ENCODE measurements at places on chromosomes 6 and 20. TPM values are rescaled to one million over a fixed set of nuclear protein-coding genes. Genes with fewer than 3 reads are reported as not detected.

Gene EMILIN3
- not detected for total RNA-seq

Gene CST11
- total RNA-seq, result not detected

Gene TNNC2
- 0.26 TPM for total RNA-seq

Gene NR2E1
- total RNA-seq, result not detected

Gene CLPSL2
- not detected for total RNA-seq

Gene FOXP4
- 20.4 TPM for total RNA-seq

Gene ZC3H12D
- 0.03 TPM for total RNA-seq

Gene GABRR1
- total RNA-seq, result not detected

Gene SIM1
- 20.6 TPM for total RNA-seq

Gene CYP39A1
- not detected for total RNA-seq

Gene MLIP
- not detected for total RNA-seq

Gene CCN2
- 537 TPM for total RNA-seq

DNA sequence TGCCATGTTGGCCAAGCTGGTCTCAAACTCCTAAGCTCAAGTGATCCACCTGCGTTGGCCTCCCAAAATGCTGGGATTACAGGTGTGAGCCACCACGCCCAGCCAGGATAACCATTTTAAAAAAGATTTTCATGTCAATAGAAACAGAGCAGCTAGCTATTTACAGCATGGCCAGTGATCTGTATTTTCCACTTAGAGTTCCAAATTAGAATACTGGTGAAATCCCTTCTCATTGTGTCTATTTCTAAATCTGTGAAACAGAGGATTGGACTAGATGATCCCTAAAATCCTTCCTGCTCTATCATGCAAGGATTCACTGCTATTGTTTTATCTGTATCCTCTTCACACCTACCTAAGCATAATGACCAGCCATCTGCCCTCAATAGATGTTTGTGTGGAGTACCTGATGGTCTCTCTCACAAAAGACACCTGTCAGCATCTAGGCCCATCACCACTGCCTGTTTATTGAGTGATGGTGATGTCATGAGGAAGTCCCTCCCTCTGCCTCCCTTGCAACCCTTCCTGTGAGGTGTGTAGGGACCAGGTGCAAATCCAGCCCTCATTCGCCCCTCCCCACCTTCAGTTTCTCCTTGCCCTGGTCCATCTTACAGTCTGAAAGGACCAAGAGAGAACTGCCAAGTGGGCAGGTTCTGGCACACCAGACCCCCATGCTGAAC lies 26.5 kb upstream of the SMIM29 start:
- no peak for DNase-seq

DNA sequence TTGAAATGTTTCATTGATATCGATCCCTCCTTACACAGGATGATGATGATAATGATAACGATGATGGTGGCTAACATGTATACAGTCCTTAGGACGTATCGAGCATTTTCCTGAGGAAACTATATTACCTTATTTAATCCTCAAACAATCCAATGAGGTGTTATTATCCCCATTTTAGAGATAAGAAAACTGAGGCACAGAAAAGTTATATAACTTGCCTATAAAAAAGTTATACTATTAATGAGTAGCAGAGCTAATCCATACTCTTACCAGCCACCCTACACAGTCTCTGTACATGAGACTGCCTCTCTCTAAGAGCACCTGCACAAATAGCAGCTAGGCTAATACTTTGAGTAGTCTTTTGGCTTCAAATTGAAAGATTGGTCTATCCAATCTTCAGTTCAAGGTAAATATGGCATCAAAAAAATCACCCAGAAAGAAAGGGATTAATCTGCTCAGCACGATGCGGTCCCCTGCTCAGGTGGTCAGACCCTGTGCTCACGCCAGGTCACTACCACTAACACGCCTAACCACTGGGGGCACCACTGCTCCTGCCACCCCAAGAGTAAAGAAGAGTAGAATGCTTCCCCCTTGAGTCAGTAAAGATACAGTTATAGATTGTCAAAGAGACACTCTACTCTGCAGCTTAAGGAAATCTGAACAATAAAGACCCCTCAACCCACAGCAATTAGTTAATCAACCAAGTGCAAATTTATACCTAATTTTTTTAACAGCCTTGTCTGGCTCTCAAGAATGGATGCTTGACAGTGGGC lies 15.0 kb downstream of the GABBR1 start:
- DNase-seq, result no peak

DNA sequence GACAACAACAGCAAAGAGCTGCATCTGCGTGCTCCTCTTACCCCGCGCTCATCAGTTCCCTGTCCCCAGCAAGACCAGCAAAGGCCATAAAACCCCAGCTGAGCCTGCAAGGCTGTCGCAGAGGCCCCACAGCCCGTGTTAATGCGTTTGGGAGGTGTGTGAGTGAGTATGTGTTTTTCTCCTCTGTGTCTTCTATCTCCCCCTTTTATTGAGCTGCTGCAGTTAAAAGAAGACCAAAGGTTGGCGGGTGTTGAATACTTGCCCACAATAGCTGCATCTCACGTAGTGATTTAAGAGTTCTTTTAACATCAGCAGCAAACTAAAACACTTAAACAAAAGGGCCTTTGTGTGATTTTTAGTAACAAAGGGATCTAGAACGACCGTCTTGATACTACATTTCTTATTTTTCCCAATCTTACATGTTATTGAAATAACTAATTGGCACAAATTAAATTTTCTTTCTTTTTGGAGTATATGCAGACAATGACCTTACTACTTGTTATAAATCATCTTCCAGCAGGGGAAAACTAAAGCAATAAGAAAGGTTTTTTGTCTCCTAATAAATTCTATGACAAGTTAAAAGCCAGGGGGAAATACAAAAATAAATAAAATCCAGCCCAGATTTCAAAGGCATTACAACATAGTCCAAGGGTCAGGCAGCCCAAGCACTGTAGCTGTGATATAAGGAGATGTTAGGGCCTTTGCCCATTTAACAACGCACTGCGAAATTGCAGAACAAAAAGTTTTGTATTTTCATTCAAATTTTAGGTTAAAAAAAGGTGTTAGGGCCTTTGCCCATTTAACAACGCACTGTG lies 27.2 kb upstream of the CNKSR3 start:
- no peak for DNase-seq

DNA sequence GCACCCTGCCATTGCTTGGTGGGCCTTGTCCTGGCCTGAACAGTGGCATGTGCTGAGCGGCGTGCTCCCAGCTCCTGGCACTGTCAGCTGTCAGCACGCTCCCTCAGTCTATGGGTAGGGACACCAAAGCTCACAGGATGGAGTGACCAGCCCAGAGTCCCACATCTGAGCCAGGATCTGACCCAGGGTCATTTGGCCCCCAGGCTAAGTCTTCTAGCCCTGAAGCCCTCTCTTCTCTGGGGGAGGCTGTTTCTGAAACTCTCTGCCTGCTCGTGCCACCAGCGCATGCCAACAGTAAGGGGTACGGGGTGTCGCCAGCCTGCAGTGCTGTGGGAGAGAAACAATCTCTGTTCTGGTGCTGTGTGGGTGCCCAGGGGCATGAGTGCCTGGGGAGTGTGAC lies 37.1 kb downstream of the CDH4 start:
- DNase-seq, result no peak

GRCh38 chr6:146410851-146411595 lies 132.6 kb upstream of the RAB32 start:
- DNase-seq, result no peak

DNA sequence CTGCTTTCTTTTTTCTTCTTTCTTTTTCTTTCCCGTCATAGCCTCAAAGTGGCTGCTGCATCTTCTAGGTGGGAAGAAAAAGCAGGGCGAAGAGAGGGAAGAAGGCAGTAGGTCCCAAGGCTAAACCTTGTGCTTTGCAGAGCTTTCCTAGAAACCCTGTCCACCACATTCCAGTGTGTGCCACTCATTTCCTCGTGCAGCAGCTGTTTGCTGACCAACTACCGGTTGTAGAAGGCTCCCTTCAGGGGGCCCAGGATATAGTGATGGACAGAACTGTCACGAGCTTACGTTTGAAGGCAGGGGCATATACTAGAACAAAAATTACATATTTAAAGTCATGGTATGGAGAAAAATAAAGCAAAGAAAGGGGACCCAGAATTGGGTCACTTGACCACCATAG lies 103.0 kb downstream of the SASH1 start:
- peak; percentile 58 for DNase-seq

DNA sequence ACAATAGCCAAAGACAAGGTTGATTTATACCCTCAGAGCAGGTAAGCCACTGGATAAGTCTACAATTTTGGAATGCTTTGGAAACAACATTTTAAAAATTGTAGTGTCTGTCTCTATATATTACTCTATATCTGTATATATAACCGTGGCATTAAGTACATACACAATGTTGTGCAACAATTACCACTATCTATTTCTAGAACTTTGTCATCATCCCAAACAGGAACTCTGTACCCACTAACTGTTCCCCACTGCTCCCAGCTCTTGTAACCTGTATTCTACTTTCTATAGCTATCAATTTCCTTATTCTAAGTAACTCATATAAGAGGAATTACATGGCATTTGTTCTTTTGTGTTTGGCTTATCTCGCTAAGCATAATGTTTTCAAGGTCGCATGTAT lies 78.2 kb upstream of the ASCC3 start:
- no peak for DNase-seq

GRCh38 chr6:36336779-36337241 lies at the start of gene BNIP5:
BNIP5 (minus strand) TSS chr6:36336888; CDS start chr6:36330690, 6,198 bp downstream.
- DNase-seq, result no peak

- DNase-seq, result peak; percentile 86
These were observed 138.3 kb upstream of the CDYL start for GRCh38 chr6:4637691-4638433.

- DNase-seq, result no peak
These were observed 58.5 kb upstream of the ATXN1 start for GRCh38 chr6:16819752-16820151.

- no peak for DNase-seq
These were observed 1027.2 kb upstream of the GJE1 start for GRCh38 chr6:141105481-141105880.

DNA sequence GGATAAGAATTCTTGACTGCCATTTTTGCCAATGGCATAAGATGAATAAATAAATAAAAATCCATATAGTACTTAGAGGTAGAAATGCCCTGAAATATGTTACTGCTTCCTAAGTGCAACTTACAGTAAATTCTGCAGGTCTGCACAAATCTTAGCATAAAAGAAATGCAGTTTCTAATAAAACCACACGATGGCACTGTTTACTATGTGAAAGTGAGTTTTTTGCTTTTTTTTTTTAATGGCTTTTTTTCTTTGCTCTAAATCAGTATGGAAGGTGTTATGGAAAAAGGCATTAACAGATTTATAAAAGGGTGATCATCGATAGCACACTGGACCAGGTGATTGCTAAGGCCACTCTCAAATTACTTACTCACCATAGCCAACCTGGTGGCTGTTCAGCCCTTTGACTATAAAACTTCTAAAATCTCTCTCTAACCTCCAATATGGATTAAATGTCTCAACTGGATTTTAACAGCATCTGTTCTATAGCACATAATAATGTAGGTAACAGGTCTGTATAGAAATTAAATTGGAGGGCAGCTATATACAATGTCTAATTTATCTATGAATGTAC lies 45.8 kb downstream of the AHI1 start:
- peak; percentile 26 for DNase-seq

DNA sequence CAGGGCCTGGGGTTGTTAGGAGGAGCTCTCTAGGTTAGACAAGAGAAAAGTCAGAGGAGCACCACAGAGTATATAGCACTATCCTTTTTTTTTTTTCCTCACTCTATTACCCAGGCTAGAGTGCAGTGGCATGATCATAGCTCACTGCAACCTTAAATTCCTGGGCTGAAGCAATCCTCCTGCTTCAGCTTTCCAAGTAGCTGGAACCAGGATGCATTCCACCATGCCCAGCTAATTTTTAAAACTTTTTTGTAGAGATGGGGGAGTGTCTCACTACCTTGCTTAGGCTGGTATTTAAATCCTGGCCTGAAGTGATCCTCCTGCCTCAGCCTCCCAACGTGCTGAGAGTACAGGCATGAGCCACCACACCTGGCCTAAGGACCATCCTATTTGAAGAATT lies 19.3 kb upstream of the AKIRIN2 start:
- no peak for DNase-seq

GRCh38 chr6:166623318-166623717 lies 3.7 kb downstream of the RPS6KA2 start:
- DNase-seq, result no peak

DNA sequence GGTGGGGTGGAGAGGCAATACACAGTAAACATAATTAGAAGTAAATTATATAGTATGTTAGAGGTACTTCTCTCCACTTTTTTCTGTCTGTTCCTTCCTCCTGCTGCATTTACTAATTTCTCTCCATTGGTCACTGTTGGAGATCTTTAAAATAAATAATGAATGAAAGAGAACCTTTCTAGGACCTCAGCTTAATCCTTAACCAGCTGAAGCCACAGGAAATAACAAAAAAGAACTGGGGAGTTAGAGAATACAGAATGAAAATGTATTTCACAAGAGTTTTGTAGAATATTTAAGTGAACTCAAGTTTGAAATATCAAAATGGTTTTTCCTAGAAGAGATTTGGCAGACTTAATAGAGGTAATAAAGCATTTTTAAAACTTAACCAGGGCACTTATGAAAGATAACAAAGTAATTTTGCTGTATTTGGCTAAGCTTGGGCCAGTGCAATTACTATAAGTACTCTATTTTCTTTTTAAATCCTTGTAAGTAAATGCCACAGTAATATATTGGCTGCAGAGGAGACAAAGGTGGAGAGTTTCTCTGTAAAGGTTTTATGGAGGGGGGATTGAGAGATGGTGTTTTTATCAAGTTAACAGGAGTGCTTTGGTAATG lies 405.0 kb downstream of the CDKAL1 start:
- DNase-seq, result no peak

- no peak for DNase-seq
These were observed 113.7 kb downstream of the TRIM27 start for GRCh38 chr6:28809947-28810658.

- DNase-seq, result peak; percentile 80
These were observed 39.1 kb upstream of the ARHGAP18 start for GRCh38 chr6:129748901-129749748.

- no peak for DNase-seq
These were observed 20.2 kb downstream of the SENP6 start for GRCh38 chr6:75621846-75622245.

DNA sequence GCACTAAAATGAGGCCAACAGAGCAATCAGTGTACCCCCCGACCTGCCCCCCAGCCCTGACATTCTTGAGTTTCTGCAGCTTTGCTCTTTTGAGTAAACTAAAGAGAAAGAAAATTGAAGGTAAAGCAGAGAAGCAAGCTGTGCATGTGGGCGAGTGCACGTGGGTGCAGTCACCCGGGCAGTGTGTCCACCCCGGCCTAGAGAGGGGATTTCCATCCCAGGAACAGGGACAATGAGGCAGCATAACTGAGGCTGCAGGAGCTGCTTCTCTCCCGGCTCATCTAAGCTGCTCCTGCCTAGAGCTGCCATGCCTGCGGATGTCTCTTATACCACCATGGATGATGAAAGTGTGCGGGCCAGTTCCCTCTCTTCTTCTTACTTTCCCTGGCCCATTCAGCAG lies 16.8 kb downstream of the CASS4 start:
- no peak for DNase-seq

- DNase-seq, result no peak
These were observed 122.2 kb downstream of the JPH2 start for GRCh38 chr20:44064501-44065400.

DNA sequence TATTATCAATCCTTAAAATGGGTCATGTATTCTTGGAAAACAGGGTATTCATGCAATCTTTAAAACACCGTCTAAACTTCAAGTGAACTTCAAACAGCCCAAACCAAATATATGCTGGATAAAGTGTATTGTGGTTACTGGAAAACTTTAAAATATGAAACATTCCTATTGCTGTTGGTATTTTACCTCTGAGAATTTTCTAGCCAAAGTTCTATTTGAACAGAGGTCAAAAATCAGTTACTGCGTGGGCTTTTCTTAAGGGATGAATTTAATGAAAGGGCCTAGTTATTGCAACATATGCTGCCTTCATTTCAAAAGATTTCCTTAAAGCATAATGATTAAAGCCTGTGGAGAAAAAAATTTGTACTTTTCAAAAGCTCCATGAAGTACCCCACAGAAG lies 436.0 kb downstream of the PLCB1 start:
- no peak for DNase-seq
